ENCODE measurements at places on chromosomes 3 and 15.

GRCh38 chr15:38168467-38169070, 84.1 kb upstream of the SPRED1 start:
- DNase-seq = no peak

DNA sequence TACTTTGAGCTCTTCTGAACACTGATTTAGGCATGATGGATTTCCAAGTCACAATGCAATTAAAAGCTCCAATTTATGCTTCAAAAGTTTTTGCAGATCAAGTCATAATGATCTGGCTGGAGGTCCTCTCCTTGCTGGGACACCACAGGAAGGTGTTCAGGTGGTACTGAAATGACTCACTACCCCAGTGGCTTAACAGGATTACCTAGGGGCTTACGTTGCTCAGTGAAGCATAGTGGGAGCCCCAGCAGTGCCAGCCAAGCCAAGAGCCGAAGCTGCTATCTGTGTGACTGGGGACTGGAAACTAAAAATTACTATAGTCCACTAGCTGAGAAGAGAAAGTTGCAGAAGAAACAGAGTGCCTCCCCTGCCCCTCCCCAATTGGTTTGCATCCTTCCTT, 110.1 kb upstream of the LPP start:
- no peak for DNase-seq

DNA sequence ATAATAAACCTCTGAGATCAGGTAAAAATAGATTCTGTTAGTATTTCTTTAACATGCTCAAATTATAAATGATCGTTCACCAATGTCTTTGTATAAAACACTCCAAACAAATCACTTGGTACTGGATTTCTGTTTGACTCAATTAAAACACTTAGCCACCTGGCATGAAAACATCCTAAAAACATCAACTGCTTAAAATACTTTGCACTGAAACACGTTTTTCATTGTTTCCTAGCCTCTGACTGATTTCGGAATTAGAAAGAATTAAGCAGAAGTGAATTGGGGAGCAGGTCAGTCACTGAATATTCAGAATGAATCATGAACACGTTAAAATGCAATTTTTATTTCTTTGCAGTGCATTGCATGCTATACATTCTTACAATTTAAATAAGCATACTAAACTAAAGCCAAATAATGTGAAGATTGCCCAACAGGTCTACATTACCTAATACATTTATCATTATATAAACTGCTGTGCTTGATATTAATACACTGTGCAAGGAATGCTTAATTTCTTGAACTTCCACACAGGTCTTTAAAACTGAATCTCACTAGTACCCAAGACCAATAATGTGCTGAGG, 1.6 kb downstream of the THRB start:
- DNase-seq = no peak

DNA sequence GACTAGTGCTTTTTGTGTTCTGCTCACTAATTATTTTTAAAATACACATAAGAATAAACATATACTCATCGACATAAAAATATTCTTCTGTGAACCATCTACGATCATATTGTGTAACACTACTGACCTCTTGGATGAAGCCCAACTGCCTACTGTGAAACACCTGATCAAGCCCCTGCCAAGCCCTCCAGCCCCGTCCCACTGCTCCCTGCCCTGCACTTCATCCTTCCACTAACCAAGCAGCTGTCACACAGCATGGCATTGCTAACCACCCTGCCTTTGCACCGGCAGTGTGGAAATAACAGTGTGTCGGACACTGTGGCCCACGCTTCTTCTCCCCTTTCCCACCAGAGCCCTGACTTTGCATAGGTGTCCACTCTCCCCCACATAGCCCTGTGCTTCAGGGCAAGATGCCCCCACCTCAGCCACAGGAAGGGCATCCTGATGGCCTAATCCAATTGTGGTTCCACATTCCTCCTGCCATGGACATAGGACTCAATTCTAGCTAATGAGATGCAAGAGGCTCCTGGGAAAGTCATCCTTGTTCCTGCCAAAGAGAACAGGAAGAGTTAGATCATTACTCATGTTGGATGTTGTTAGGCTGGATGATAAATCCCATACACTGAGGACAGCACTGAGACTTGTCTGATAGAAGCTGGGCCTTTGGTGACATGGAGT, 35.0 kb upstream of the ARID3B start:
- peak; percentile 47 for DNase-seq

- no peak for DNase-seq
Observed at GRCh38 chr3:64240959-64241358, 15.7 kb upstream of the PRICKLE2 start.

DNA sequence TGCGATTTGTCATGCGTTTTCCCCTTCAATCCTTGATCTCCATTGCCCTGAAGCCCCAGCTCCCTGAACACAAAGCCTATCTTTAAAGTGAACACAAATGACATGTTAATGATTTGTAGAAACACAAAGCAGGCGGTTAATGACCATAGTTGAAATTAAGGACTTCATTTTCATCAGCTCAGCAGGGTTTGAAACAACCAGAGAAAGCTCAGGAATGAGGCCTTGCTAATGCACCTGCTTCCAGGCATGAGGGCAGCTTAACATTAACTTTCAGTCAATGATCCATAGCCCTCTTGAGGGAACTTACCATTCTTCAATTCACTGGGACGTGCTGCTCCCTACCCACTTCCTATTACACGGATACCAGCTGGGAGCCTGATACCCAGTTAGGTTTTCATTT, 427.2 kb upstream of the CBLB start:
- no peak for DNase-seq

GRCh38 chr15:53036641-53037040, 246.5 kb upstream of the ONECUT1 start:
- no peak for DNase-seq

- no peak for DNase-seq
Observed at GRCh38 chr15:58535894-58536293, 104.1 kb downstream of the LIPC start.

DNA sequence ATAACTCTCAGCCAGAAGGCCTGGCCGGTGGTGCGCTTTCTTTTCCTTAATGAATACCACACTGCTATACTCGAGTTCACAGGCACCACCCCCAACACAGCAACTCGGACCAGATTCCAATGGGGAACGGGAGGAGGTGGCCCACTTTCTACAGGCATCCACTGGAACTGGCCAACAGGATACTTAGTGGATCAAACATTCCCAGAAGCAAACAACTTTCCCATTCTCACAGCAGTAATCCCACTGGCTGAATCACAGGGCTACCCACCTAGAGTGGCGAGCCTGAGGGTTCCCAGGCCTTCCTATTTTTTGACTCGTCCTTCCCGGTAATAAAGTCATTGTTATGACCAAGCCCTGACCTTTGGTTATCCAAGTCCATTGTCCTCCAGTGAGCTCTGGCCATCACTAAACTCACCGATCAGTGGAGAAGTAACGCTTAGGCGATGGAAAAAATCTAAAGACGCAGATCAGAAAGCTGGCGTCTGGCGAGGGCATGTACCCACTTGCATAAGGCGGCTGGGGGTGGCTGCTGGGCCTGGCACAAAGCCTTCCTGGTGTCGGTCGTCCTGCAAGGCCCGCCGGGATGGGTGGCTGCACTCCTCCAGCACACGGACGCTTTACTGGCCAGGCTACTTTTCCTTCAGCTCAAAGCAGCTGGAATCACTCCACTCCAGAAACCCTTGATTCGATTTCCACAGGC, 1.2 kb downstream of the EOGT start:
- DNase-seq = peak; percentile 45

GRCh38 chr3:169657351-169658124, 6.0 kb downstream of the MECOM start:
- DNase-seq = no peak

DNA sequence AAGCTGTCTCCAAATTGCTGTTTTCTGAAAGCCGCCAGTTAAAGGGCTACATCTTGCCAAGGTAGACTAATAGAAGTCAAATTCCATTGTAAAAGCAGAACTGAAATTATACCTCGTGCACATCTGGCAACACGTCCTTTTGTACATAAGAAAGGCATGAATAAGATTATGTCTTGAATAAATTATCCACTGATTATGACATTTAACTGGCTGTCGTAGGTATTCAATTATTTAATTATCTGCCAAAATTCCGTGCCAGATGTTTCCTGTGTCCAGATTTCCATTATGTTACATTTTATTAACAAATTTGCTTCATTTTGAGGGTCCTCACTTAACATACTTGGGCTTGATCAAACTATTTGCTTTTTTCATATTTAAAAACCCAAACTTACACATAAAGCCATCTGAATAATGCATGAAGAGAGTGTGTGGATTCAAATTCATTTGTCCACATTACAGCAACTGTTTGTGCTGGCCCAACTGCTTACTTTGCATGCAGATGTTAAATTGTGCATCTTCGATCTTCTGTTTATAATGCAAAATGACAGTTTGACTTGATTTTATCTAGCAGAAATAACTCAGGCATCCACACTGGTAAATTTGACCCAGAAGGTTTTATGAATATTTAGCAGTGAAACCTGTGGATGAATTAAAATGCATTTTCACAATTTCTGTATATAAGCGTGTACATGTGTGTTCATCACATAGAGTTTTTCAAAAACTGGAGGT, 701.5 kb downstream of the ZNF385D start:
- no peak for DNase-seq

DNA sequence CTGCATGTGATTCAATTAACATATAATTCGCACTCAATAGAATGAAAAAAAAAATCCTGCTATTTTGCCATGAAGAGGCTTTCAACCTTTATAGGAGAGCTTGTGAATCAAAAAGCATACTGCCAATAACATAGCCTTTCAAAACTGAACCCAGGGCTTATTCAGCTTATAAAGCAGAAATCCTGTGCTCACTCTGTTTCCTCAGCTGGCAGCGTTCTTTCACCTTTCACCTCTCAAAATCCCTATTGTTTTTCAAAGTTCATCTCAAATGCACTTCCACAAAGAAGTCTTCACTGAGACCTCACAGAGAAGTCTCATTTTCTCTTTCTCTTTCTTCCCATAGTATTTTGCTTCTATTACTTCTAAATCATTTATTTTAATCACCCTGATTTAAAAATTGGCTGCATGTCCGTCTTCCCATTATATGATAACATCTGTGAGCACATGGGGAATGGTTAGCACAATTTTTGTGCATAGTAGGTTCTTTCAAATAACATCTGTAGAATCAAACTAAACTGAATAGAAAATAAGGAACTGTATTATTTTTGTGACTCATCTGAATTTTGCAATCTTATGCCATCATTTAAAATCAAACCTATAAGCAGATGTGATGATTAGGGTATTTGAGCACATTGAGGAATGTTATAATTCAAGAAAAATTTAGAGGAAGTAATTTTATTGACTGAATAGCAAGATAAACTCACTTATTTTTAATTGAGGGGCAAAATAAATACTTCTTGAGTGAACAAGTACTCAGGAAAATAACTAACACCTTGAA, 373.4 kb downstream of the NLGN1 start:
- DNase-seq = peak; percentile 31

DNA sequence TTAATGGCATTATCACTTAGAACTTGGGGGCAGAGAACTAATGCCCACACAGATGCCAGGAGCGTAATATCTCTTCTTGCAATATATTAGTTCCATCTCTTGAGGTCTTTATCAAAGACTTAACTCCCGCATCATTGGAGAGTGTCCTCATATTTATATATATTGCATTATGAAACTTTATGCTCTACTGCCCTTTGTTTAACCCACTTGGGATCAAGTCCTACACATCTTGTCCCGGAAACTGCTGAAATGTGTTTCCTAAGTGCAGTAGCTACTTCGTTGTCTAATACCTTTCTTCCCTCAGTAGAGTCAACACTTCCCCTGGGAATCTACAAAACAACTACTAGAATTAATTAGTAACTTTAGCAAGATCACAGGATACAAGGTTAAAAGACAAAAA, 1029.2 kb downstream of the OTOL1 start:
- no peak for DNase-seq

DNA sequence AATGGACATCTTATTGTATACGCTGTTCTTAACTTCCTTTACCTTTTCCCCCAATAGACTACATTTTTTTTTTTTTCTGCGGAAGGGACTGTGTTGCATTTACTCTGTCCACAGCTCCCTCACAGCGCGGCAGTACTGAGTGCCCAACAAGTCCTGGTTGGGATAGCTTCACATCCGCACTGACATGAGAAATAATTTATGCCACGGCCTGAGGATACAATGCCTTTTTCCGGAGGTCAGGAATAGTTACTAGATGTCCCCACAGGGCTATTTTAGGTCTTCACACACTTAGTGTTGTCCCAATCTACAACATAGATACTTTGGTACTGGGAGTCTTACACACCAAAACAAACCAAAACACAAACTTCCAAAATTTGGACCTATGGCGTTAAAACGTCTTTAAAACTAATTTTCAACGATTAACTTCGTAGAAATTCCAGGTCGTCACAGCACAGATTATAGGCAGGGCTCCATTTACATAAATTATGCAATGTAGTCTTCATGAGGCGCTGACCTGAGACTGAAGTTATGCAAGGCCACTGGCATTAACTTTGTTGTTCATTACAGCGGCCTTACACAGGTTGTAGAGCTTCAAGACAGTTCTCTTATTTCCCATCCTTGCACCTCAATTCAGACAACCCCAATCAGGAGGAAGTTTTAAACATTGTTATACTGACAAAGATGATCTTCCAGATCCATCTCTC, 989 bp upstream of the PPIB start:
- DNase-seq = no peak

- no peak for DNase-seq
Observed at GRCh38 chr3:132542577-132542976, 54.5 kb upstream of the ACKR4 start.

GRCh38 chr15:56320316-56320715, 44.9 kb upstream of the TEX9 start:
- no peak for DNase-seq

GRCh38 chr3:33363113-33363800, 76.9 kb downstream of the UBP1 start:
- no peak for DNase-seq

DNA sequence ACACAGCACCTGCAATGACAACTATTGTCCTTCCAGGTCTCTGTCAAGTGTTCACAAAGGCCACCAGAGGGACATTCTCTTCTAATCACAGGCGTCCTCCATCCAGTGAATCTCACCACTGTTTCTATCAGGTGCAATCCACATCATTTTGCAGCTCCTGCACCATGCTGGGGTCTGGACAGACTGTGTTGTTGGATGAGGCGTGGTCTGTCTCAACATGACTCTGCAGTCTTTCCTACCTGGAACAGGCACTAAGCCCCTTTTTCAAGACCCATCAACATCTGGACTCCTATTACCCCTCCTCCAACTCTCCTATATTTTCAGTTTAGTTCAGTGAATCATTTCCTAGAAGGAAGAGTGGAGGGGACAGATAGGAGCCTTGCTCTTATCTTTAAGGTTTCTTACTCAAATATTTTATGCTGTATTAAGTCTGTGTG, 31.5 kb upstream of the VEPH1 start:
- DNase-seq = no peak

DNA sequence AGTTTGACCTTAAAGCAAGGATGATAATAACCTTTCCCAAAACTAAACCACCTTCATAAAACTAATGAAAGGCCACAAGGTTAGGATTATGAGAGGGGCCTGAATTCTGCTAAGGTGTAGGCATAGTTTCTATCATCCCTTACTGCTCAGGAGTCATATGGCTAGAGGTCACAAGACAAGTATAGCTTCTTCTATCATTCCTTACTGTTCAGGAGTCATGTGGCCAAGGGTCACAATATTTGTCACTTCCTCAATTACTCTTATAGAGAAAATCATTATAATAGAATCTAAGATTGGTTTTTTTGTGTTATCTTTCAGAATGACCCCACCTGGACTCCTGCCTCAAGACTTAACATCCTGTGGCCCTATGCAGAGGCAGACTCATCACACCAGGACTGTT, 36.6 kb downstream of the HERC1 start:
- no peak for DNase-seq

GRCh38 chr3:76643623-76644304, 396.1 kb upstream of the ROBO2 start:
- no peak for DNase-seq

GRCh38 chr15:82132096-82132495, 86.3 kb upstream of the MEX3B start:
- DNase-seq = no peak

Data from EL (cell line).